Left lung (tissue), 14 donors: ENCODE measurements at places on chromosomes 2 and 18. TPM values are rescaled to one million over a fixed set of nuclear protein-coding genes. Genes with fewer than 3 reads are reported as not detected.

- no peak for DNase-seq
Measured at GRCh38 chr2:177282181-177282641, 17.7 kb upstream of the NFE2L2 start.

GRCh38 chr18:80154293-80154692 lies 45.2 kb downstream of the ADNP2 start:
- no peak for DNase-seq

Gene ALLC
- total RNA-seq: not detected

DNA sequence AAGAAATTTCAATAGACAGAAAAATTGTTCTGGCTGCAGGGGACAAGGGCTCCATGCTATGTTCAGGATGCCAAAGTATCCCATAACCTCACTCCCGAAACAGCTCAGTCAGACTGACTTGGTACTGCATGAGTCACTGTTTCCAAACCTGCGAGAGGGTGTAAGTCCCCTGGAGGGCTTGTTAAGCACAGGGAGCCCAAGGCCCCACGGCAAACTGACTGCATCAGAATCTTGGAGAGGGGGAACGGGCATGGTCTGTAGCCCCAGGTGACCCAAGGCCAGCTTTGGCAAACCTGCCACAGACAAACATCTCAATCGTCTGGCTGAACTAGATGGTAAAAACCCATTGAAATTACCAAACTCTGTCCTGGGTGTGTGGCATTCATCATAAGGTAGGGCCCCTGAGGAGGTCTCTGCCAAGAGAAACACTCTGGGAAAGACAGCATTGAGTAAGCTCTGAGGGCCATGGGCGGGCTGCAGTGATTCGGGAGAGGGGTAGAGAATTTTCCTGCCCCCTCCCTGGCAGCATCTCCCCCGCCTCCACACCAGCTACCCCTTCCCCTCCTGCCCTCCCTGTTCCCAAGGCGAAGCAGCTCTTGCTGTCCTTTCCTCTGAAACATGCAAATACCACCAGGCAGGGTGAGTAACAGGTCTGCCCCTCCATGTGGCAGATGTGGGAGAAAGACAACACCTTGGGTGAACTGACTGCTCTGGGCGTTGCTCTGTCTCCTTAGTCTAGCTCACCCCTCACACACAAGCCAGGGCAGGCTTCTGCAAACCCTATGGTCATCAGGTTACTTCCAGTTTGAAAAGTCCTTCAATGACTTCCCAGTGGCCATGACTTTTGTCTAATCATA lies 274.7 kb upstream of the SIX2 start:
- no peak for DNase-seq

- no peak for DNase-seq
Measured at GRCh38 chr2:179695486-179695885, 165.9 kb downstream of the ZNF385B start.

Gene REG3G
- total RNA-seq: not detected

Gene POTEF
- total RNA-seq: not detected

Gene FOXI3
- not detected for total RNA-seq

- DNase-seq: no peak
Measured at GRCh38 chr2:10798783-10799182, 13.8 kb downstream of the PDIA6 start.

GRCh38 chr2:20148923-20149702 lies 75.8 kb downstream of the SDC1 start:
- DNase-seq: no peak

Gene SRBD1
- 13.4 TPM for total RNA-seq

DNA sequence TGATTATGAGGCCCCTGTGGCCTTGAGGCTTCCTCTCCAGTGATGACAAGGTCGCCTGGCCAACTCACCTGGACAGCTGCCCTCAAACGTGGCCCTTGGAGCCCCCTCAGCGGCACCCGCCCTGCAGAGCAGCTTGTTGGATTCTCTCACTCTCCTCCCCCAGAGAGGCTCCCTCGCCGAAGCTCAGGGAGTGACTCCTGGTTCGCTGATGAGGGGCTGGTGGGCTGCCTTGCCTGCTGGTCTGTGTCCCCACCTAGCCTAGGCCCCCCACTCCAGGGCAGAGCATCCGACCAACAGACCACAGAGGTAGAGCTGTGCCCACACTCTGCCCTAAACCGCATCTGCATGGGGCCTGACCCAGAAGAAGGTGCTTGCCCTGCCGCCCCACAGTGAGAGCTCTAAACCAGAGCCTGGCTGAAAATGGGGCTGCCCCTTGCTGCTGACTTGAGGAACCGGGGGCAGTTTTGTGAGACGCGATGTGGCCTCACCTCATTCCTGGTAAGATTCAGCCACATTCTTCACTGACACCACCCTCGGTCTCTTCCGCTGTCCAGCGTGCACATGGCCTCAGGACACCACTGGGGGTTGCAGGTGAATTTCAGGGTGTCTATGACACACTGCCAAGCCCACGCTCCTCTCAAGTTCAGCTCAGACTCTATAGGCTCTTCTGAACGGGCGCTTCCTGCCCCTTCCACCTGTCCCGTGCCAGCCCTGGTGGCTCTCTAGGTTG lies 131.6 kb downstream of the CABLES1 start:
- DNase-seq: no peak

Gene METTL5
- total RNA-seq: 33.8 TPM
